Left forelimb (tissue), 1 donor: ENCODE measurements at places on chromosomes 4 and X.

- DNase-seq = no peak
Measured at GRCh38 chr4:180794333-180794732, 1448.9 kb upstream of the TENM3 start.

DNA sequence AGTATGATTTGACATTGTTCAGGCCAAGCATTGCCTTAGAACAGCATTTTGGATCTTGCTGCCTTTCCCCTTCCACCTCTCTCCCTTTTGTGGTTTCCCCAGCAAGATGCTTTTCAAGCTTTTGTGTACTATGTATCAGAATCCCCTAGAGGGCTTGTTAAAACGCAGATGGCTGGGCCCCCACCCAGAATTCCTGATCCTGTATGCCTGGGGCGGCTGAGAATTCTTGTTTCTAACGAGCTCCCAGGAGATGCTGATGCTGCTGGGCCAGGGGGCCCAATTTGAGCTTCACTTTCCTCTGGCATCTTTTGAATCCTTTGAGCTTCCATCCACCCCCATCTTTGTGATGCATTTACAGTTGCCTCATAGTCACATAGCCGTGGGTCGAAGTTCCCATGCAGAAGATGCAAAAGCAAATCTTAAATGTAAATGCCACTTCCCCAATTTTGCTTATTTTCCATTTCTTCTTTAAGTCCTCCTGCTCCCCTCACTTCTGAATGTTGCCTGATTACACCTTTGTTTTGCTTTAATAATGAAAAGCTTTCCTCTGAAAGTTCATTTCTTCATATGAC lies 18.5 kb downstream of the HCCS start:
- DNase-seq = no peak

GRCh38 chr4:188551156-188551555 lies 411.9 kb downstream of the TRIML1 start:
- no peak for DNase-seq

- no peak for DNase-seq
Measured at GRCh38 chr4:13849778-13850177, 222.3 kb upstream of the BOD1L1 start.

GRCh38 chr4:55338486-55338885 lies 7.6 kb upstream of the SRD5A3 start:
- DNase-seq = no peak

DNA sequence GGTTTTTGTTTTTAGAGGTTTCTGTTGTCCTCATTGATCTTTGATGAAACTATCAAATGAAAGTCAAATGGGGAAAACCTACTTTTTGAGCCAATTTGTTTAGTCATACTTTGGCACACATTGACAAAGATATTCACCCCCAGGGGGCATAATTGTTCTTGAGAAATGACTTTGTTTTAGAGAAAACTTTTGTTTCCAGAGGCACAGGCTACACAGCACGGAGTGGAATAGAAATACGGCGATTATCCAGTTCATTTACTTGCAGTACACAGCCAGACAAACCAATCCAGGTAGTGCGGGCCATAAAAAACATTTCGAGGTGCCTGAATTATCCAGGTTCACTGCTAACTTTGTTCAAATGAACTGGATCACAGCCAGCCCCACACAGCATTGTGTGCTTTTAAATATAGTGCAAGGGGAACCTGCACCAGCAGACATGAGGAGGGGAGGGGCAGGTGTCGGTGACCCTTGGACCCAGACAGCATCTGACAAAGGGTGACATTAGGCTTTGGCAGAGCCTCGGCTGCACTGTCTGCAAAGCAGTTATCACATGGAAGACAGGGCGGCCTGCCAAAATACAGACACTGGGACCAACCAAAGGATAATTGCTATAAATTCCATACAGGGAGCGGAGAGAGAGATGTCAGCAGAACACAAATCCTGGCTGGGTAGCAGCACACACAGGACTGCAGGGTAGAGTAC lies 179.6 kb upstream of the NOCT start:
- no peak for DNase-seq

GRCh38 chr4:111813555-111814140 lies 331.6 kb upstream of the FAM241A start:
- DNase-seq = no peak

- DNase-seq = no peak
Measured at GRCh38 chr4:66482186-66482585, 811.9 kb upstream of the EPHA5 start.

- no peak for DNase-seq
Measured at GRCh38 chrX:47302396-47302795, 68.0 kb upstream of the ZNF157 start.

DNA sequence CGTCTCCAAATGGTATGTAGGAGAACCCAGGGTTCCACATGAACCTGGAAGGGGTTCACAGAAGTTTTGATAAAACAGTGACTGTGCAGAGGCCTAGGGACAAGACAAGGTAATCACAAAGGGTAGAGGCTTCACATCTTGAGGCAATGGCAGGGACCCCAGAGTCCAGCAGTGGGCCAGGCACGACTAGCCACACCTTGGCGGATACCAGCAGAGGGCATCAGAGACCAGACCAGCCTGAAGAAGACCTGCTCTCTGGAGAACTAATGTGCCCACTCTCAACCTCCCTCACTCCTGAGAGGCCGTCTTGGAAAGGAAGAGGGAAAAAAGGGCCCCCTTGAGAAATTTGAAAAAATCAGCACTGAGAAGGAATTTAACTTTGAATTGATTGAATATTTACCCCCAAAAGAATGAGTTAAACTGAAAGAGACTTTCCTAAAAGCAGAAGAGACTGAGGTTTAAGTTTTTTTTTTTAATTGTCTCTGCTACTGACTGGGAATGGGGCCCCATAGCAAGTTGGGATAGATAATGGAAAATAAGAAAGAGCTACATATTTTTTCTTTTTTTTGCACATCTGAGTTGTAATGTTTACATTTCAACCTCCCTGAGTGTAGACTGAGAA lies 243.8 kb upstream of the JADE1 start:
- no peak for DNase-seq

DNA sequence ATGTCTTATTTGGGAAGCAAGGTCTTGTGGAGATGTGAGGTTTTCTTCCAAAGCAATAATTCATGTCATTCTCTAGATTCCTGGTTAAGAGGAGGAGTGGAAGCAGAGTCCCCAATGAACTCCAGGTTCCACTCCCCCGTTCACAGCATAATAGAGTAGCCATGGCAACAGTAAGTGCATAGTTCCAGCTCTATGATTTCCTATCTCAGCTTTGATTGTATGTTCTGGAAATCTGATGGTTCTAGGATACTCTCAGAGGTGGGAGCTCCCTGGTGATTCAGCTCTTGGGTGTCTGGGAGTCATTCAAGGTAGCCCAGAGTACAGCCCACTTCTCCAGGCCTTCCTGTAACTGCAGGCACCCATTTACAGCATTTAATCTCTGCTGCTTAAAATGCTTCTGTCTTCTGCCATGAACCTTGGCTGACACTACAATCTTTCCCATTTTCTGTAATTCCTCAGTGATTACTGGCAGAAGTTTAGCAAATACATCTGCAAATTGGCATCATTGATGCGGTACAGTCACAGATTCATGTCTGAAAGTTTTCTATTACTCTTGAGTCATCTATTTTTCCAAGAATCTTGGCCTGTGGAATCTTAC lies 242.0 kb downstream of the MAPK10 start:
- peak; percentile 68 for DNase-seq

GRCh38 chrX:10174051-10174450 lies 17.3 kb downstream of the CLCN4 start:
- no peak for DNase-seq

- no peak for DNase-seq
Measured at GRCh38 chr4:26719954-26720552, 136.2 kb downstream of the TBC1D19 start.

DNA sequence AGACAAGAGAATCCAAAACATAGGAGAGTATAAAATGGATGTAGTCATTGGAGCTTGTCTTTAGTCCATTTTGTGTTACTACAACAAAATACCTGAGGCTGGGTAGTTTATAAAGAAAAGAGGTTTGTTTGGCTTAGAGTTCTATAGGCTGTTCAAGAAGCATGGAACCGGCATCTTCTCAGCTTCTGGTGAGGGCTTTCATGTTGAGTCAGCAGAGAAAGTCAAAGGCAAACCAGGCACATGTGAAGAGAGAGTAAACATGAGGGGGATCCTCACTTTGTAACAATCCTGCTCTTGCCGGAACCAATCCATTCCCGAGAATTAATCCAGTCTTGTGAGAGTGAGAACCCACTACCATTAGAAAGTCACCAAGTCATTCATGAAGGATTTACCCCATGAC lies 8.1 kb upstream of the HCCS start:
- DNase-seq = no peak

- no peak for DNase-seq
Measured at GRCh38 chr4:111761531-111761930, 383.7 kb upstream of the FAM241A start.

DNA sequence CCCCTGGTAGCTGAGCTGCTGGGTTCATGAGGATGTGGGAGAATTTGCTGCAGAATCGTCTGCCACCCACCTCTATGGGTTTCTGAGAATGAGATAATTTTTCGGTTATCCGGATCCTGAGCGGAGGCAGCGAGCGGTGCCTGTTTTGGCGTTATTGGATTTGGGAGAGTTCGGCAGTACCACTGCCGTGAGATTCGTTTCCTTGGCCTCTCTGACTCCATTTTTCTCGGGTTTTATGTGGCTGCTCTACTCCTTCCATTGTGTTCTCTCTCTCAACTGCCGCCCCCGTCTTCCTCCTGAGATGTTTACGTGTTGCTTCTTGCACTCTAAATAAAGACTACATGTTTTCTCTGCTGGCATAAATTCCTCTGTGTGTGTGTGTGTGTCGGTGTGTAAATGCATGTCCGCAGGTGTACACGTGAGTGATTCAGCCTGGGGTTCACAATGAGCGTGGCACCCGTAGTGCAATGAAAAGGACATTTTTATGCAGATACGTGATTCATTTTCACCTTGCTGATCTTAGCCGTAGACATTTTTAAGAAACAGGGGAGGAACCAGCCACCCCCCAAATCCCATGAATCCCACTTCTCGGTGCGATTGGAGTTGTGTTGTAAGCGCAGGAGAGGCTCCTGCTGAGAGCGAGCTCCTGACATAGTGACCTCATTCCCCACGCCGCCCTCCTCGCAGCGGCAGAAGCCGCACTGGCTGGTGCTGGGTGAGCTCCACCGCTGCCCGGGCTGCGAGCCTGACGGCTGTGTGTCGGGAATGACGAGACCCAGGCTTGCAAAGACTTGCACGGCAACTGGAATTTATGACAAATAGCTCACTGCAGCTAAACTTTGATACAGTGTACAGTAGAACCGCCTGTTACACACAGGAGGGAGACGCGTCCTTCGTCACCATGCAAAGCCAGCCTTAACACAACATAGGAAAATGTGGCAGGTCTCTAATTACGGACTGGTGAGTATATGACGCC lies 82.2 kb downstream of the STOX2 start:
- peak; percentile 78 for DNase-seq

- DNase-seq = no peak
Measured at GRCh38 chr4:119111296-119111695, 24.3 kb upstream of the MYOZ2 start.

DNA sequence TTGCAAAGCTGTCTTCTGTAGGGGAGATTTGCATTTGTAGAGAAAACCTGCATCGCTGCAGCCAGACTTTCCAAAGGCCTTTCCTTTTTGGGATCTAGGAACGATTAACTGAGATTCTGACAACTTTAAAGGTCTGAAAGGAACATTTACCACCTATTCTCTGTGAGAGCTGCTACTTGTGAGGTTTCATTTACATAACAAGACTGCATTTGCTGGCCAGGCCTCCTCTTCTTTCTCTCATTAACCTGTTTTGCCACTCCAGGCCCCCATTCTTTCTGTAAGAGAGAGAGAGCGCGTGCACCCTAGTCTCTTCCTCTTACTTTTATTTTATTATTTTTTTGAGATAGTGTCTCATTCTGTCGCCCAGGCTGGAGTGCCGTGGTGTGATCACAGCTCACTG lies 31.6 kb downstream of the TMEM31 start:
- no peak for DNase-seq

DNA sequence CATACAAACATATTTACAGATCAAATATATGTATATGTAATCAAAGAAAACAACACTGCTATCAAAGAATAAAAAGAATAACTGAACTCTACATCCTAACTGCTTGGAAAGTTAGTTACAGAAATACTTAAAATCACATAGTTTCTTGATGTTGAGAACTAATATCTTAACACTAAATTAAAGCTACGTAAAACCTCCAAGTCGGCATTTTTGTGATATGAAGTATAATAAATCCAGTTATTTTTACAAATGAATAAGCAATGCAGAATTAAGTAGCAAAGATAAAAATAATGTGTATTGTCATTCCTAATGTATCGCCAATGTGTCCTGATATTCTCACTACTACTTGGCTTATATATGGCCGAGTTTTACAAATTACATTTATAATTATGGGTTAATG lies 68.4 kb downstream of the JADE1 start:
- DNase-seq = no peak

DNA sequence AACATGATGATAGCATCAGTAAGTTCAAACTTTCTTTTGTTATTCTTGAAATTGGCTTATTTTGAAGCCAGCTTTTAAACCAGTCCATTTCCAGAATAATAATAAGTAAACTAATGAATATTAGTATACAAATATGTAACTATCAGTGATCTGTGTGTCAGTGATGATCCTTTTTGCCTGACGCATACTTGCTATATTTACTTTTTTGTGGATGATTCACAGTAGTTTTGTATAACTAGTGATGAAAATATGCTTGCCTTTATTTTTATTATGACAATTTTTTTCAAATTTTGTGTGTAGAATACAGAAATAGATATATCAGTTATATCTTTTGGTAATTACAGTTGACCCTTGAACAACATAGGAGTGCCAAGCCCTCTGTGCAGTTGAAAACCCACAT lies 49.5 kb downstream of the USP53 start:
- no peak for DNase-seq

DNA sequence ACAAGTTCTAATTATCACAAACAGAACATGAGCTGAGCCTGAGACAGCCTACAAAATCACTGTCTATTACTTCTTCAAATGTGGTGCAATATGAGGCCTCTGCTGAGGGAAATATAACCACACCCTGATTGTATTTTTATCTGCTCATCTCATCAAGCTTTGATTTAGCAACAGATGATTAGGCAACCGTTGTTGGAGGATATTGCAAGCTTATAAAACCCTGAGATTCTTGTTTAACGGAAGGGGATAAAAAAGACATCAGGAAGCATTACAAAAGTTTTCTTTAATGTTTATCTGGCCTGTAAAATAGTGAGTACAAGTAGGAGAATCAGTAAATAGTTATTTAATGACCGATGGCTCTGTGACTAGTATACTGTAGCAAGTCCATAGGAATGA lies 108.5 kb downstream of the ZNF330 start:
- no peak for DNase-seq

GRCh38 chr4:108391701-108392455 lies 223.1 kb upstream of the LEF1 start:
- DNase-seq = no peak

- DNase-seq = no peak
Measured at GRCh38 chr4:185395238-185395955, at the start of gene LRP2BP. TSS of gene LRP2BP (minus strand) at chr4:185395924. CDS start at chr4:185378186, 17,738 bp downstream.

GRCh38 chr4:77121736-77122240 lies 35.2 kb upstream of the CCNG2 start:
- DNase-seq = no peak

GRCh38 chrX:46959101-46959500 lies 46.9 kb downstream of the JADE3 start:
- DNase-seq = no peak

GRCh38 chrX:11287505-11287904 lies 5.7 kb upstream of the AMELX start:
- DNase-seq = no peak
